ENCODE measurements at places on chromosomes 3 and 15. TPM values are rescaled to one million over a fixed set of nuclear protein-coding genes. Genes with fewer than 3 reads are reported as not detected.

DNA sequence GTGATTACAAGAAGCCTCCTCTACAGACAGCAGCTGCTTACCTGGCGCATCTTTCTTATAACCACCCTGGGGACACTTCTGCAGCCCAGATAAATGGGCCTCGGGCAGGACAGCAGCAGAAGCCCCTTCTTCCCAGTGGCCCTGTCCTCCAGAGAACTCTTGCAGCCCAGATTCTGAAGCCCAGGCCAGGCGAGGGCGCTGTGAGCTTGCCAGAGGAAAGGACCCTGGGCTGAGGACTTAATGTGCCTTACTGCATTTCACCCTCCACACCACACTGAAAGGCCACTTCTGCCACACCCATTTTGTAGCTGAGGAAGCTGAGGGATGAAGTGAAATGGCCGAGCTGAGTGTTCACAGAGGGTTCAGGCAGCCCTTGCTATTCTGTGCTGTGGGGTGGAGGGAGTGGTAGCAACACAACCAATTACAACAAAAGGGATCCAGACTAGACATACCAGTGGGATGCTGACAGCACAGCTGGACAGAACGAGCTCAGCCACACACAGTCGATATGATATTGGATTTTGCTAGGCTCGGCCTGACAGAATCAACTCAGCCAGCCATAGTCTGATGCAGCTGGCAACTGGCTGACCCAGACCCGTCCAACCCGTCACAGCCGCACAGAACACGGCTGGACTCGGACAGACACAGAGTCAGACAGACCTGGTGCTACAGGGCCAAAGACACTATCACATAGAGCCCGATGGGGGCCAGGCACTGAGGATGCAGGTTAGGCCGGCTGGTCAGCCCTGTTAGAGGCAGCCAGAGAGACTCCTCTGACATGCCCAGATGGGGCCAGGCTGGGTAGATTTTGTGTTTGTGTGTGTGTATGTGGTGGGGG is 7.3 kb downstream of the ACOX2 start:
- peak; percentile 29 for DNase-seq

The CPNE9 gene
- total RNA-seq: 0.69 TPM

DNA sequence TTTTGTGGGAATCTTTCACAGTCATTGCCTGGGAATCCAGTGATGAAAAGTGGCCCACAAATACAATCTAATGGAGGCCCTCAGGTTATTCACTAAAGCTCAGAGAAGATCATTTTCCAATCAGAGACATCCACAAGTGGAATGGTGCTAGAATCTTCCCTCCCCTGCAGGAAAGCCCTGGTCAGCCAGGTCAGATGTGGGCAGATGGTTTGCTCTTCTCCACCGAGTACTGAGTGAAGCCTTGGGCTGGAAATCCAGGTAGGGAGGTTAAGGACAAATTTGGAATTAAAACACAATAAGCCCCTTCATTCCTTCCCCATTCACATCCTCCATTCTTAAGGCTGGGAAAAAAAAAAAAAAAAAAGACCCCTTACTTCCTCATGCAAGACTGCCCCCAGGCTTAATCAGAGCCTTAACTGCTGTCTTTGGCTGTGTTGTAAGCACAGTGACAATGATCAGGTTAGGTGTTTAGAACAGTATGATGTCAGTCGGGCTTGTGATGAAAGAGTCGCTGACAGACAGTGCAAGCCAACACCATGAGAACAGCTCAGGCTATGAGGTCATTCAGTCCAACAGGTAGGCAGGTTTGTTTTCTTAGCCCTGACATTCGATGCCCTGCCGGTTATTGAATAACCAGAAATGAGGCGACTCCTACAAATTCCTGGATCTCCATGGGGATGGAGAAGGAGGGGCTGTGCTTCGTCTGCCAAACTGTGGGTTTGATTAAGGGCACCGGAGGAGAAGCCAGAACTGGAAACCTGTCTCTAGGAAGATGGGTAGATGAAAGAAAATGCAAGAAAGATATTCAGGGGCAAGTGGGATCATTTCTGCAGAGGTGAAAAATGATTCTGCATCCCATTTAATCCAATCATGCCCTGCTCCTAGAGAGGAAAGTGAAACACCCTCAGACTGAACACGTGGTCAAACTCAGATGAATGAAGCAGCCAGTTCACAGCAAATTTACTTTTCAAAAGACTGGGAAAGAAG is 23.5 kb upstream of the HES1 start:
- DNase-seq: peak; percentile 61

The ITIH1 gene
- total RNA-seq: 14.1 TPM

GRCh38 chr3:38563886-38564270 is 67.7 kb downstream of the EXOG start:
- no peak for DNase-seq

The FAN1 gene
- total RNA-seq: 25.1 TPM

The CCR2 gene
- total RNA-seq: not detected

The ALDH1L1 gene
- 4.7 TPM for total RNA-seq

DNA sequence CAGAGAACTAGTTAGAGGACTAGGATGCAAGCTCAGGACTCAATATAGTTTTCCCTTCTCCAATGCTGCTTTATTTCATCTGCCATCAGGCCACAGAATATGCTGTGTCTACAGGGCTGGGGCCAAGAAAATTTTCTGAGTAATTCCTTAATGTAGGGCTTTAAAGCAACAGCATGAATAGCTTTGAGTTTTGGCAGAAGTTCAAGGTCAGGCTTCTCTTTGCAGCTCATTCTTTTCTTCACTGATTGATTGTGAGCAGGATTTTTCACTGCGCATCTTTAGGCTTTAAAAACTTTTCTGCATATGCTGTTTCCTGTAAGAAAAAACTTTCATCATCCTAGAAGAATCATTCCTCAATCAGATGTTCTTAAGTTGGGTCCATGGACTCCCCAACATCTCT is 4.6 kb downstream of the TMEM108 start:
- no peak for DNase-seq

DNA sequence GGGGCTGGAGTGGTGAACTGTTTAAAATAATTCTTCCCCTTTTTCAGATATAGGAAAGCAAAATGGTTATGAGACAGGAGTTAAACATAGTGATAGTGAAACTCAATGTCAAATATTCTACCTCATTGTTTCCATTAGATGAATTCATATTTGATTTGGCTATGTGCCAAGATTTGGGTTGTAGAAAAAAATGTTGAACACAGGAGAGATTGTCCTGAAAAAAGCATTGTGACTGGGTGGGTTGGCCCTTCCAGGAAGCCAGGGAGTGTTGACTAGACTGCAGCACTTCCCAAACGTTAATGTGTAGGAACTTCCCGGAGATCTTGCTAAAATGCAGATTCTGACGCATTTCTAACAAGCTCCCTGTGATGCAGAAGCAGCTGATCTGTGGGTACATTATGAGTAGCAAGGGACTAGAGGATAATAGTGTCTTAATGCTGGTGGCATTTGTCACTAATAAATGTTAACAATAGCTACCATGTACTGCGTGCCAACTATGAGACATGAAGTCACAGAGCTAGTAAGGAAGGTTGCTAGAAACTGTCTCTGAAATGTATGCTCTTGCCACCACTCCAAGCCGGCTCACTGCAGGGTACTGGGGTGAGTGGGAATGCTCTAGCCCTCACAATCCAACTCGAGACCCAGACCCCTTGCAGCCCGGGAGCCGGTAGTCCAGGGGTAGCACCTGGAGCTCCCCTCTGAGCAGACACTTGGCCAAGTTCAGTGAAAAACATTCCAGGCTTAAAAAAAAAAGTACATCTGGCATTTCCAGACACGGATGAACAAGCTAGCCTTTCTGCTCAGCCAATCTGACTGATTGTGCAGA is 120.6 kb downstream of the CD47 start:
- DNase-seq: no peak

- DNase-seq: no peak
These were observed 67.8 kb downstream of the LSM3 start for GRCh38 chr3:14246414-14246813.

DNA sequence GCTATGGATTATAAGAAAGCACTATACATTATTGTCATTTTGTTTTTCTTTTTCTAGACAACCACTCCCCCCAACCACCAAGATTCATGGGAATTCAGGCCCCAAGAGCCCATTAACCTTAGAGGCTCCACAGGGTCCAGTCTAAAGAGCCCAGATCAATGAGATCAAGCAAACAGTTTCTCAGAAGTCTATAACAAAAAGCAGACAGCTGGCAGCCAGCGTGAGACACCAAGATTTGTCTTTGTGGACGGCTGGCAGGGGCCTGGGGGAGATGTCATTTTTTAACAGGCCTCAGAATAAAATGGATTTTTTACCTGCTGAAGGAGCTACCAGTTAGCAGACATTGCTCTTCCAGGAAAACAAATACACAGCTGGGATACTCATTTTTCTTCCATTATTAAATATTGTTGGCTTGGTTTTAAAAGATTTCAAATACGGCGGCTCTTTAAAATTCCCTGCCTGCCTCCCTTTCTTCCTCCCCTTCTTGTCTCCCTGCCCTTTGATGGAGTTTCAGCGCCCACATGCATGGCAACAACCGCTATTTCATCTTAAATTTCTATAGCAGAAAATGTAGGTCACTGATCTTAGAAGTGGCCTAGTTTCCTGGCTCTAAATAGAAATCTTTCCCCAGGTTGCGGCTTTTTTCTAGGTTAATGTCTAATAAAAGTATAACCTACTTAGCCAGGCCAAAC is 130.6 kb downstream of the FAM174B start:
- no peak for DNase-seq

- DNase-seq: no peak
These were observed 144.1 kb upstream of the PEX5L start for GRCh38 chr3:180180795-180181194.

GRCh38 chr3:148175214-148175613 is 522.5 kb upstream of the AGTR1 start:
- DNase-seq: no peak

GRCh38 chr15:28975766-28976179 is 90.0 kb downstream of the APBA2 start:
- DNase-seq: no peak

The LSAMP gene
- 20.7 TPM for total RNA-seq

The GABRA5 gene
- total RNA-seq: not detected

- no peak for DNase-seq
These were observed 821 bp downstream of the LINS1 start for GRCh38 chr15:100601163-100601562.

DNA sequence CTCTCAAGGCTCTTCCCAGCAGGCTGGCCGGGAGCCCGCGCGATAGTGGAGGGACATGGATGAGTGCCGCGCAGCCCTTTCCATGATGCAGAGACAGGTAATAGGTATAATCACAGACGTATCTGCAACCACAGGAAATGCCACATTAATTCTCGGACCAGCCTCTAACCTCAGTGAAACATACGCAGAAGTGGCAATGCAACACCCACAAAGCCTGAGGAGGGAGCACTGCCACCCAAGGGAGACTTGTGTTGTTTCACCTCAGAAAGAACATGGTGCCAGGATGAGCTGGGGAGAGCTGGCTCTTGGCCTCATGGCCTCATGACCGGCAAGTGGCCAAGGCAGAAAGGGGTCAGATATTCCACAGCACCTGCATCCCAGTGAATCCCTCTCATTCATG is 39.0 kb downstream of the PGPEP1L start:
- no peak for DNase-seq

GRCh38 chr15:65653801-65654521 is 32.2 kb downstream of the SLC24A1 start:
- no peak for DNase-seq

The PARP14 gene
- 21.4 TPM for total RNA-seq

The MYH15 gene
- 0.91 TPM for total RNA-seq

DNA sequence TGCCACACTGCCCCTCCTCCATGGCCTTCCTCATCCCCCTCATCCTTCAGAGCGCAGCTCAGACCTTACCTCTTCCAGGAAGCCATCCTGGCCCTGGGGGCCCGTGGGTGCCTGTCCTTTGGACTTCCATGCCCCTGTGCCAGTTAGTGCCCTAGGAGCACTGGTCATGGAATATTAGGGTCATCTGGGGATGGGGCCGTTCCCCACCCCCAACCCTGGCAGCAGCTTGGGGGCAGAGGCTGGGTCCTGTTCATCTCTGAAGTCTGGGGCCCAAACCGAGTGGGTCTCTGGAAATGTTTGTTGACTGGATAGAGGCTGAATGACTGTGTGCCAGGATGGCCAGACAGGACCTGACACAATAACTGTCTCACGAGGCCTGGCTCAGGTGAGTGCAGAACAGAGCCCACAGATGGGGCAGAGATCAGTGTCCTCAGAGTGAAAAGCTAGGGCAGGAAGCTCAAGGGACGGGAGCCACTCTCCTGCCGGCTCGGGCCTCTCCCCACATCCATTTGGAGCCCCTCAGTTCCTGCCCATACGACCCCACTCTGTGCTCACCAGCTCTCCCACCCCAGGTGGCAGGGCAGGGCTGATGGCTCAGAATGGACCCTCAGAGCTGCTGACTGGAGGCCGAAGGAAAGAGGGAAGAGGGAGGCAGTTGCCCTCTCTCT is 62.5 kb downstream of the TLE3 start:
- DNase-seq: no peak

The GOLGA8T gene
- not detected for total RNA-seq

GRCh38 chr15:43429687-43430086 is 58.8 kb downstream of the TUBGCP4 start:
- no peak for DNase-seq

DNA sequence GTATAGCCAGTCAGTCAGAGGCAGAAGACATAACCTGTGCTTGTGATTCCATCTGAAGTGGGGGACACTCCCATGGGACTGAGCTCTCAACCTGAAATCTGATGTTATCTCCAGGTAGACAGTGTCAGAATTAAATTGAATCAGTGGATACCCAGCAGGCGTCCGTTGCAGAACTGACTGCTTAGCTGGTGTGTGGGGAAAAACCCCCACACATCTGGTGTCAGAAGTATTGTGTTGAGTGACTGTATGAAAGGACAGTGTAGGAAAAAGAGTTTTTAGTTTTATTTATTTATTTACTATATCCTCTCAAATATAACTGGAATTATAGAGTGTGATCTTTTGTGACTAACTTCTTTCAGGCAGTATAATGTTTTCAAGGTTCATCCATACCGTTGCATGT is 10.4 kb downstream of the KPNA4 start:
- no peak for DNase-seq

GRCh38 chr15:60179786-60180391 is 175.8 kb downstream of the FOXB1 start:
- no peak for DNase-seq

DNA sequence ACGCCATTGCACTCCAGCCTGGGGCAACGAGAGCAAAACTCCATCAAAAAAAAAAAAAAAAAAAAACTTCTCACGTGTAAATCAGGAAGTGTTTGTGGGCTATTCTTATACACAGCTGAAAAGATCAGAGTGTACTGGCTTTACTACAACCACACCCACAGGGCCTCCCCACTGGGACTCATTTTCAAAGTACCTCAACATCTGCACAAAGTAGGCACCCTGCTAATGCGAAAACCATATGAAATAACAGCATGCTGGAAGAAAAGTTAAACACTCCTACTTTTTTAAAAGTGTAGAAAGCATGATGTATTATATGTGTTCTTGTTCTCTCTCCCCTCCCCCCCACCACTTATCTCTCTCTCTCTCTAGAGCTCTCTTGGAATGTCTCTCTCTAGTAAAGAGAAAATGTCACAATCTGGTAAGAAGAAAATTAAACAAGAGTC is 11.1 kb downstream of the UACA start:
- DNase-seq: no peak

DNA sequence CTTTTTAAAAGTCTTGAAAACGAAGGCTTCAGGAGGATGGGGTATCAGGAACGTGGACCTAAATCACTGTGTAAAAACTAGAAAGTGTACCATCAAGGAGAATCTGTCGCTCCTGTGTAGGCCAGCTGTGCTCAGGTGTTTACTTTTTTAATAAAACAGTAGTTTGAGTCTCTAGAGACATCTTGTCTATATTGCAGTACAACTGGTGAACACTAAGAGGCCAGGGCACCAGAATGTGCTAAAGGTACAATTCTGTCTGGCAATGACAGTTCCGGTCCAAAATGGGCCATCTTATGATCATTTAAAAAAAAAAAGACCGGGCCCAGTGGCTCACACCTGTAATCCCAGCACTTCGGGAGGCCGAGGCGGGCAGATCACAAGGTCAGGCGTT is 61.8 kb upstream of the MCF2L2 start:
- no peak for DNase-seq

The PLSCR2 gene
- 0.44 TPM for total RNA-seq

Data from progenitor cell of endocrine pancreas (in vitro differentiated cells).